ENCODE measurements at places on chromosomes 2 and 18.
A peak's percentile ranks its signal among the peaks of the same experiment; 100 is the strongest.

DNA sequence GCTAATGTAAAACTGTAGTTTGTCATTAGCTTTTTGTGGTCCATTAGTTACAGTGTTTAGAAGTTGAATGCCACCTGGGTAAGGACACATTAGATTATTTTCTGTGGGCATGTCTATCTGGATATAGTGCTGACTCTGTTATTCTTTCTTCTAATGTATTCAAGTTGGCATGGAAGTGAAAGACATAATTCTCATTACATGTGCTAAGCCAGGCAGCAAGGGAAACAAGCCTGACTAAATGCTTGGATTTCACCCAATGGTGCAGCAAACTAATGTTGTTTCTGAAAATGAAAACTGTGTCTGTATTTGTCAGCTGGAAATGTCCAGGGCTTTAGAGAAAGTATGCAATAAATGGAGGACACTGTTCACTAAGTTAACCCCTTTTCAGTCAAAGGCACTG lies 100.7 kb downstream of the NUP35 start:
- H3K36me3 ChIP-seq, result no peaks in the 10 kb centered on the region
- H3K4me1 ChIP-seq, result no peaks in the 10 kb centered on the region
- H3K4me3 ChIP-seq, result no peak overlapping the region
- no peaks in the 10 kb centered on the region for H3K27me3 ChIP-seq

- H3K36me3 ChIP-seq, result no peaks in the 10 kb centered on the region
- H3K4me3 ChIP-seq, result no peak overlapping the region
- no peak for DNase-seq
- H3K27ac ChIP-seq, result peak overlapping the region; percentile 33
Measured at GRCh38 chr2:19046986-19047780, 311.2 kb downstream of the OSR1 start.

- no peaks in the 10 kb centered on the region for H3K36me3 ChIP-seq
- H3K27me3 ChIP-seq, result no peaks in the 10 kb centered on the region
- no peak for DNase-seq
- peaks cover 19% of the 10 kb centered on the region for H3K4me1 ChIP-seq
Measured at GRCh38 chr18:9353596-9353995, 19.0 kb downstream of the TWSG1 start.

DNA sequence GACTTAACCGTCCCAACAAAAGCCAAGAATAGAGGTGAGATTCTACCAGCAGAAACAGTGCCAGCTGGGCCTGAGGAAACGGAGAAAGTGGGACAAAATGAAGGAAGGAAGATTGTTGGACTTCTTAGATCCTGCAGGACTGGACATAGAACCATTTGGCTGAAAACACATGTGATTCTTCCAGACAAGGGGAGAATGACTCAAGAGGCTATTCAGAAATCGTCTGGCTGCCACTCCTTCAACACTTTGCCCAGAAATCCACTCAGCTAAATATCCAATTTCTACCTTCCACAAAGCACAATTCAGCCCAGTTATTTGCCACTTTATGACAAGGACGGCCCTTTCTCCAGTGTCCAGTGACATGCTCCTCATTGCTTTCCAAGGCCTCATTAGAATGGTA lies 61.6 kb downstream of the SNORC start:
- H3K27ac ChIP-seq, result no peak overlapping the region
- peaks cover 38% of the 10 kb centered on the region for H3K27me3 ChIP-seq
- no peaks in the 10 kb centered on the region for H3K36me3 ChIP-seq
- DNase-seq, result no peak
- peaks cover 16% of the 10 kb centered on the region for H3K4me1 ChIP-seq

DNA sequence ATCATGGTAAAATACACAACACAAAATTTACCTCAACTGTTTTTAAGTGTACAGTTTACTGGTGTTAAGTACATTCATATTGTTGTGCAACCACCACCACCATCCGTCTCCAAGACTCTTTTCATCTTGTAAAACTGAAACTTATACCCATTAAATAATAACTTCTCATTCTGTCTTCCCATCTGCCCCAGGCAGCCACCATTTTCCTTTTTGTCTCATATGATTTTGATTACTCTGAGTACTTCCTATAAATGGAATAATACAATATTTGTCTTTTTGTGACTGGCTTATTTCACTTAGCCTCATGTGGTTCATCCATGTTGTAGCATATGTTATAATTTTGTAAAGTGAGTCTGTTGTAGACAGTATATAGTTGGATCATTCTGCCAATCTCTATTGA lies 82.7 kb downstream of the ALMS1 start:
- no peaks in the 10 kb centered on the region for H3K36me3 ChIP-seq
- H3K27me3 ChIP-seq, result no peaks in the 10 kb centered on the region
- no peaks in the 10 kb centered on the region for H3K4me1 ChIP-seq
- no peak for DNase-seq
- no peak overlapping the region for H3K4me3 ChIP-seq
- no peak overlapping the region for H3K27ac ChIP-seq

DNA sequence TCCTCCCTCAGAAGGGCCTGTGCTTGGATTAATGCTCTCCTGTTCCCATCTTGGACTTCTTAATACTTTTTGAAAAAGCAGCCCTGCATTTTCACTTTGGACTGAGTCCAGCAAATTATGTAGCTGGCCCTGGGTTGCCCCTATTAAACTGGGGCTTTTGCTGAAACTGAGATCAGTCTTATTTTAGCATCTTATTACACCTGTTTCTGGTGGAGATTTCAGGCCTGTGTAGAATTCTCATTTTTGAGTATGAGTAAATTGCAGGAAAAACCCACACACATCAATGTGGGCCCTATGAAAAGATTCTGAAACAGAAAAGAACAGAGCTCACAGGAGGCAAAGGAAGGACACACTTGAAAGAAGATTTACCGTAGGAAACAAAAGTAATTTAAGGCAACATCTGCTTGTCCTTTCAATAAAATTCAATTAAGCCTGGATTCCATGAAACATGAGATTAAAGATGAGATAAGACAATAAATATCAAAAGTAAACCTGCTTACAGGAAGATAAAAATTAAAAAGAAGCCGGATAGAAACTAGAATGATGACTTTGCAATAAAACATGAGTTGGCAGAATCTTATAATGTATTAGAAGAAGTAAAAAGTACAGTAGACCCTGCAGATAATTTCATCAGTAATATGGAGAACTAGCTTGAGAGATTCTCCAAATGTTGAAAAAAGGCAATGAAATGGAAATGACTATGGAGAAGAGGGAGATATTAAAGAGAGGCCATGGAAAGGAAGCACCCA lies 90.7 kb upstream of the GCFC2 start:
- H3K4me3 ChIP-seq, result no peak overlapping the region
- no peaks in the 10 kb centered on the region for H3K27me3 ChIP-seq
- no peaks in the 10 kb centered on the region for H3K36me3 ChIP-seq
- no peak overlapping the region for H3K27ac ChIP-seq
- H3K4me1 ChIP-seq, result no peaks in the 10 kb centered on the region

- H3K4me1 ChIP-seq, result no peaks in the 10 kb centered on the region
- no peak overlapping the region for H3K27ac ChIP-seq
- no peaks in the 10 kb centered on the region for H3K36me3 ChIP-seq
- H3K4me3 ChIP-seq, result no peak overlapping the region
- no peak for DNase-seq
Measured at GRCh38 chr18:49853436-49853835, 40.1 kb upstream of the ACAA2 start.

- no peaks in the 10 kb centered on the region for H3K27me3 ChIP-seq
- H3K4me1 ChIP-seq, result peaks cover 31% of the 10 kb centered on the region
- H3K27ac ChIP-seq, result peak overlapping the region; percentile 84
- DNase-seq, result no peak
Measured at GRCh38 chr2:37623406-37623805, 48.0 kb downstream of the CDC42EP3 start.

- no peaks in the 10 kb centered on the region for H3K4me1 ChIP-seq
- H3K27ac ChIP-seq, result no peak overlapping the region
- no peak for DNase-seq
- no peaks in the 10 kb centered on the region for H3K27me3 ChIP-seq
Measured at GRCh38 chr2:21928292-21928691, 804.5 kb downstream of the TDRD15 start.

DNA sequence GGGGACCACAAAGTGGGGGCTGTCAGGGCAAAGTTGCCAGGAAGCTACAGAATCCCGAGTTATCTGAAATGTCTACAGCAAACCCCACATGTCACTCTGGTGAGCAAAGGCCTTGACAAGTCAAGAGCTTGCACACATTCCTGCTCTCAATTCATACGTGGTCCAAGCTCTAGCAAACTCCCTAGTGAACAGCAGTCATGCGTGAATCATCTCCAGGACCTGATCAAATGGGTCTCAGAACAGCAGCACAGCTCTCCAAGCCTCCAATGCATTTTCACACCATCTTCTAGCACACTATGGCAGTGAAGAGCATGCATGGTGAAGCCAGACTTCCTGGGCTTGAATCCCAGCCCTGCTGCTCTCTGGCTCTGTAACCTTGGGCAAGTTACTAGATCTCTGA lies 68.5 kb downstream of the MYO5B start:
- no peak for DNase-seq
- H3K27me3 ChIP-seq, result peaks cover 3% of the 10 kb centered on the region
- H3K36me3 ChIP-seq, result no peaks in the 10 kb centered on the region
- no peak overlapping the region for H3K4me3 ChIP-seq

DNA sequence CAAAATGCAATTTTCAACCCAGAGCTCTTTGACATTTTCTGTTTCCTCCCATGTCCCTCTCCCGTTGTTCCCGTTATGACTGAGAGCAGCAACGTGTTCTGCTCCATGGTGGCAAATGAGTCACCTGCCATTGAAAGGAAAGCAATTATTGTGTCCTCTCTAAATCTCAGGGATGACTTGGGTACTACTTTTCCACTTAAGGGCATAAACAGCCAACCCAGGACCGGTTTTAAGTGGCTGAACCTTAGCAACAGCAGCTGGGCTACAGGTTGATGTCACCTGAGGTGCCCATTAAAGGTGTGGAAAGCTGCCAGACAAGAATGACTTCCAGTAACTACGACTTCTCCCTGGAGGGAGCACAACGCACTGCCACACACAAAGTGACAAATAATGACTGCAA lies 236.8 kb downstream of the NCKAP5 start:
- no peaks in the 10 kb centered on the region for H3K36me3 ChIP-seq
- H3K27ac ChIP-seq, result no peak overlapping the region
- no peak for DNase-seq
- H3K4me3 ChIP-seq, result no peak overlapping the region

DNA sequence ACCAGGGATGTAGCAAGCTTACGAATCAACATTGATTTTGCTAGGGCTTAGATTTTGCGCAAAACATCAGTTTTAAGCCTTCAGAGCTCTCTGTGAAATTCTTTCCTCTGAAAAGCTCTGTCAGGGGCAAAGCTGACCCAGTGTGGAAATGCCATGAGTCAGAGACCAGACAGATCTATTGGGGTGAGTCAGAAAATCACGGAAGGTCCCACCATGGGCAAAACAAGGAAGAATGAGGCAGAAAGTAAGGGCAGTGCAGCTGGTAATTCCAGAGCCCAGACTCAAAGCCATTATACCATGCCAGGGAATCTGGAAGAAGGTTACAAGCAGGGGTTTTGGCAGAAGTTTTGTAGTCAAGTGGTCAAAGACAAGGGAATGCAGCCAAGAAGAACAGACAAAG lies 256.6 kb upstream of the CTAGE1 start:
- DNase-seq, result no peak
- H3K36me3 ChIP-seq, result no peaks in the 10 kb centered on the region
- no peak overlapping the region for H3K4me3 ChIP-seq
- H3K27me3 ChIP-seq, result no peaks in the 10 kb centered on the region

GRCh38 chr2:127448526-127448925 lies 30.3 kb downstream of the PROC start:
- no peaks in the 10 kb centered on the region for H3K27me3 ChIP-seq
- no peaks in the 10 kb centered on the region for H3K4me1 ChIP-seq
- no peak overlapping the region for H3K27ac ChIP-seq
- H3K36me3 ChIP-seq, result no peaks in the 10 kb centered on the region
- H3K4me3 ChIP-seq, result no peak overlapping the region

DNA sequence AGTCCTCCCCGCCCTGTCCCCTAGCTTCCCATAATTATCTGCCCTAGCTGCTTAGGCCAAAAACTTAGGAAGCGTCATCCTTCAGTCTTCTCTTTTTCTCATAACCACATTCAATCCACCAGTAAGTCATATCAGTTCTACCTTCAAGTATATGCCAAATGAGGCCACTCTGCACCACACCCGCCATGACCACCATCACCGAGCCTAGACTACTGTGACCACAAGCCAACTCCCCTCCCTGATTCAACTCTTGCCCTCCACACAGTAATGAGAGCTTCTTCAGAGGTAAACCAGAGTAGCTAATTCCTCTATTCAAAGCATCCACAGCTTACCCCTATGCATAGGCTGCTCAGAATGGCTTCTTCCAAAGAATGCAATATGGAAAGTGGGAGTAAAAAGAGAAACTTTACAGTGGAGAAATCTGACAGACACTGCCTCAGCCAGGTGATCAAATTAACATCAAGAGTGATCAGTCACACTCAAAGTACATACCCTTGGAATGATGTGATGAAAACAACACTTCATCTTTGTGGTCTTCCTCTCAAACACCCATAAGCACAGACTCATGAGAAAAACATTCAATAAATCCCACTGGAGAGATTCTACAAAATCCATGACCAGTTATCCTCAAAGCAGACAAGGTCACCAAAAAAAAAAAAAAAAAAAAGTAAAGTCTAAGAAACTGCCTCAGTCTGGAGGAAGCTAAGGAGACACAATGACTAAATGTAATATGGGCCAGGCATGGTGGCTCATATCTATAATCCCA lies 17.7 kb downstream of the MBOAT2 start:
- H3K4me3 ChIP-seq, result no peak overlapping the region
- no peaks in the 10 kb centered on the region for H3K36me3 ChIP-seq
- no peaks in the 10 kb centered on the region for H3K27me3 ChIP-seq
- H3K27ac ChIP-seq, result no peak overlapping the region

DNA sequence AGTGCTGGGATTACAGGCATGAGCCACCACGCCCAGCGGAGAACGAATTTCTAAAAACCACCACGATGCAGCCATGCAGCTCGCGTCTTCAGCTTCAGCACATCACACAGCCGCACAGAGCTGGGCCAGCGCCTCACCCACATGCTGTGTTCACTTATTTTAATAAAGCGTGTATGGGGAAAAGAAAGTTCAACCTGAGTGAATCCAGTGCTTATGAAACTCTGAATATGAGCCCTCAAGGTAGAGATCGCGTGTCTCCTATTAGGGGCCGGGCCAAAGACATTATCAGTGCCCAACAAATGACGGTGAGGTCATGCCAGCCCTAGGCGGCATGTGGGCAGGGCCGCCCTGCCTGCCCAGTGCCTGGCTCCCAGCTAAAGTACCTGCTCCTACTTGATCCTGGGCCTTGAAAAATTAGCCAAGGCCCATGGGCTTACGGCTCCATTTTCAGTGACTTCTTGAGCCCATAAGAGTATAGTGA lies 44.3 kb downstream of the SPRED2 start:
- H3K36me3 ChIP-seq, result no peaks in the 10 kb centered on the region
- no peak for DNase-seq
- no peak overlapping the region for H3K4me3 ChIP-seq
- H3K4me1 ChIP-seq, result peaks cover 16% of the 10 kb centered on the region
- H3K27me3 ChIP-seq, result no peaks in the 10 kb centered on the region
- no peak overlapping the region for H3K27ac ChIP-seq

Data from sigmoid colon (tissue), 7 donors.